T-cell (primary cell): ENCODE measurements at places on chromosomes 4 and X. TPM values are rescaled to one million over a fixed set of nuclear protein-coding genes. Genes with fewer than 3 reads are reported as not detected.

GRCh38 chrX:71103110-71103983 is 3.2 kb downstream of the CXorf65 start:
- peak overlapping the region; percentile 82 for H3K27ac ChIP-seq
- peak overlapping the region; percentile 30 for H3K4me3 ChIP-seq
- peak; percentile 51 for DNase-seq
- no peaks in the 10 kb centered on the region for H3K27me3 ChIP-seq

GRCh38 chr4:74146581-74147129 is 11.3 kb upstream of the MTHFD2L start:
- no peaks in the 10 kb centered on the region for H3K36me3 ChIP-seq
- H3K4me1 ChIP-seq: no peaks in the 10 kb centered on the region
- no peak for DNase-seq
- H3K4me3 ChIP-seq: no peak overlapping the region

GRCh38 chrX:25523574-25524540 is 508.1 kb upstream of the ARX start:
- no peaks in the 10 kb centered on the region for H3K27me3 ChIP-seq
- no peaks in the 10 kb centered on the region for H3K36me3 ChIP-seq
- H3K27ac ChIP-seq: no peak overlapping the region
- H3K4me3 ChIP-seq: no peak overlapping the region
- H3K4me1 ChIP-seq: no peaks in the 10 kb centered on the region

- H3K27ac ChIP-seq: no peak overlapping the region
- no peak overlapping the region for H3K4me3 ChIP-seq
- H3K4me1 ChIP-seq: no peaks in the 10 kb centered on the region
- no peaks in the 10 kb centered on the region for H3K27me3 ChIP-seq
Measured at GRCh38 chrX:63686878-63687714, 97.9 kb downstream of the ARHGEF9 start.

- no peak for DNase-seq
- no peaks in the 10 kb centered on the region for H3K27me3 ChIP-seq
- H3K36me3 ChIP-seq: no peaks in the 10 kb centered on the region
- peaks cover 6% of the 10 kb centered on the region for H3K4me1 ChIP-seq
- no peak overlapping the region for H3K4me3 ChIP-seq
Measured at GRCh38 chr4:13328591-13328990, 155.5 kb downstream of the RAB28 start.

GRCh38 chr4:53152467-53152866 is 213.4 kb downstream of the SCFD2 start:
- H3K4me3 ChIP-seq: no peak overlapping the region
- H3K36me3 ChIP-seq: peaks cover 3% of the 10 kb centered on the region
- no peaks in the 10 kb centered on the region for H3K27me3 ChIP-seq
- DNase-seq: no peak
- no peak overlapping the region for H3K27ac ChIP-seq

DNA sequence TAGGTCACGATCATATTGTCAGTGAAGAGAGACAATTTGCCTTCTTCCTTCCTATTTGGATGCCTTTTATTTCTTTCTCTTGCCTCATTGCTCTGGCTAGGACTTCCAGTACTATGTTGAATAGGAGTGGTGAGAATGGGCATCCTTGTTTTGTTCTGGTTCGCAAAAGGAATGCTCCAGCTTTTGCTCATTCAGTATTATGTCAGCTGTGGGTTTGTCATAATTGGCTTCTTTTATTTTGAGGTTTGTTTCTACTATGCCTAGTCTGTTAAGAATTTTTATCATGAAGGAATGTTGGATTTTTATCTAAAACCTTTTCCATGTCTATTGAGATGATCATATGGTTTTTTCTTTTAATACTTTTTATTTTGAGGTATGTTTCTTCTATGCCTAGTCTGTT is 152.3 kb upstream of the MAD2L1 start:
- no peaks in the 10 kb centered on the region for H3K4me1 ChIP-seq
- no peak overlapping the region for H3K27ac ChIP-seq
- DNase-seq: no peak
- H3K36me3 ChIP-seq: no peaks in the 10 kb centered on the region

DNA sequence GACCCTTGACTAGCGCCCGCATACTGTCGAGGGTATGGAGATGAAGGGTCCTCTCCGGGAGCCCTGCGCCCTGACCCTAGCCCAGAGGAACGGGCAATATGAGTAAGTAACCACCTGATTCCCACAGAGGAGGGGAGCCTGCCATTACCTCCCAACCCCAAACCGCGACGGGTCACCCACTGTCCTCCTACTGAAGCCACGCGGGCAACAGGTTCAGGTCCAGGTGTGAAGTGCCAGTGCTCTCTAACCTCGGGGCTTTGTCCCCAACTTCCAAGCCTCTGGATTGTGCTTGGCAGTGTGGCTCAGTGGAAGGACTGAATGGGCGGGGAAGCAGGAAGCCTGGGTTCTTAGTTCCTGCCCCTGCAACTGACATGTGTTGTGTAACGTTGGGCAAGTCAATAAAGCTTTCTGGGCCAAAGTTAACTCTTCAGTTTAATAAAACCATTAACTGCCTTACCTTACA is 694 bp downstream of the OCRL start:
- H3K27me3 ChIP-seq: no peaks in the 10 kb centered on the region
- H3K36me3 ChIP-seq: no peaks in the 10 kb centered on the region
- H3K27ac ChIP-seq: no peak overlapping the region
- H3K4me1 ChIP-seq: peaks cover 4% of the 10 kb centered on the region
- H3K4me3 ChIP-seq: peak overlapping the region; percentile 66

DNA sequence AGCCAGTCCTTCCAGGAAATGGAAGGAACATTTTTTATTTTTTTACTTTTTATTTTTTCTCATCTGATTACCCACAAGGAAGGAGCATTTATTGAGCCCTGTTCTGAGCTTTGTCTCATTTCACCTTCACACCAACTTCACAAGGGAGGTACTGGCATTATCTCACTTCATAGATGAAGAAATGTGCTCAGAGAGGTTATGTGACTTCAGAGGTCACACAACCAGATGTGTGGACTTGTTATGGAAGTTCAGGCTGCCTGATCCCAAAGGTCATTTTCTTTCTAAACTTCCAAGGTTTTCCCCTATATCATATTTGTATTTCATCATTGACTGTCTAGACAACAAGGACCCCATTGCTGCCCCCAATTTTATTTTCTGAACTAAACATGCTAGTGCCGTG is 160.3 kb downstream of the DCLK2 start:
- no peak for DNase-seq
- no peak overlapping the region for H3K27ac ChIP-seq
- no peaks in the 10 kb centered on the region for H3K36me3 ChIP-seq
- H3K4me3 ChIP-seq: no peak overlapping the region
- no peaks in the 10 kb centered on the region for H3K27me3 ChIP-seq

DNA sequence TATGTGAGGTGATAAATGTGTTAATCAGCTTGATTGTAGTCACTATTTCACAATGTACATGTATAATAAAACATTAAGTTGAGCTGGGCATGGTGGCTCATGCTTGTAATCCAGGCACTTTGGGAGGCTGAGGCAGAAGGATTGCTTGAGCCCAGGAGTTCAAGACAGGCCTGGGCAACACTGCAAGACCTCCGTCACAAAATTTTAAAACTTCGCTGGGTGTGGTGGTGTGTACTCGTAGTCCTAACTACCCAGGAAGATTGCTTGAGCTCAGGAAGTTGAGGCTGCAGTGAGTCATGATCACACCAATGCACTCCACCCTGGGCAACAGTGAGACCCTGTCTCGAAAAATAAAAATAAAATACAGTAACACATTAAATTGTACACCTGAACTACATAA is 20.1 kb downstream of the LYAR start:
- H3K4me3 ChIP-seq: peak overlapping the region; percentile 51
- peak overlapping the region; percentile 100 for H3K27ac ChIP-seq
- peaks cover 45% of the 10 kb centered on the region for H3K36me3 ChIP-seq
- no peaks in the 10 kb centered on the region for H3K27me3 ChIP-seq
- peaks cover 51% of the 10 kb centered on the region for H3K4me1 ChIP-seq

GRCh38 chr4:20423420-20423819 is 171.7 kb downstream of the SLIT2 start:
- no peaks in the 10 kb centered on the region for H3K4me1 ChIP-seq
- no peak for DNase-seq
- no peaks in the 10 kb centered on the region for H3K36me3 ChIP-seq
- no peaks in the 10 kb centered on the region for H3K27me3 ChIP-seq
- no peak overlapping the region for H3K27ac ChIP-seq
- H3K4me3 ChIP-seq: no peak overlapping the region

GRCh38 chrX:152405561-152405960 is 45.6 kb downstream of the GABRA3 start:
- DNase-seq: no peak
- H3K4me3 ChIP-seq: no peak overlapping the region
- no peaks in the 10 kb centered on the region for H3K36me3 ChIP-seq
- no peaks in the 10 kb centered on the region for H3K27me3 ChIP-seq
- no peak overlapping the region for H3K27ac ChIP-seq
- no peaks in the 10 kb centered on the region for H3K4me1 ChIP-seq

DNA sequence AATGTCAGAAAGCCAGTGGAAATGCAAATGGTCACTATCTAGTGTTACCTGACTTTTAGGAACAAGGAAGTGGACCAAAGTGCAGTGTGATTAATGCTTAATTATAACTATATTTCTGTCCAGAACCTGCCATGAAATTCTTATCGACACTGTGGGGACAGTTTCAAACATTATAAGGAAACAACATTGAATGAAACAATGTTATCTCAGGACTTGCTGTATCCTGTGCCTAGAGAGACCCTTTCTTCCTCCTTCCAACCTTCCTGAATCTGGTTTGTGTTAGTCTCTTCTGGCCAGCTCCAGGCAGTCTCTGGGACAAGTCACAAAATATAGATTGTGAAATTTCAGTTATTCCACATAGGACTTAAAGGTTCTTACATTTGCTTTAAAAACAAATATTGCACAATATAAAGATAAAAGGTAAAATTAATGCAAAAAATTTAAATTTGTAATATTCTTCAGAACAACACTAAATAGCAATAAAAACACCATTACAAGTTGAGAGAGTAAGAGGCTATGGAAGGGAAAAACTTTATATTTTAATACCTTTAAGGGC is 203.4 kb downstream of the ZNF674 start:
- no peak overlapping the region for H3K4me3 ChIP-seq
- no peaks in the 10 kb centered on the region for H3K36me3 ChIP-seq
- DNase-seq: no peak
- H3K27ac ChIP-seq: no peak overlapping the region
- no peaks in the 10 kb centered on the region for H3K27me3 ChIP-seq

- no peak overlapping the region for H3K4me3 ChIP-seq
- peaks cover 4% of the 10 kb centered on the region for H3K27me3 ChIP-seq
- no peaks in the 10 kb centered on the region for H3K4me1 ChIP-seq
Measured at GRCh38 chr4:182955411-182955810, 38.2 kb upstream of the DCTD start.

DNA sequence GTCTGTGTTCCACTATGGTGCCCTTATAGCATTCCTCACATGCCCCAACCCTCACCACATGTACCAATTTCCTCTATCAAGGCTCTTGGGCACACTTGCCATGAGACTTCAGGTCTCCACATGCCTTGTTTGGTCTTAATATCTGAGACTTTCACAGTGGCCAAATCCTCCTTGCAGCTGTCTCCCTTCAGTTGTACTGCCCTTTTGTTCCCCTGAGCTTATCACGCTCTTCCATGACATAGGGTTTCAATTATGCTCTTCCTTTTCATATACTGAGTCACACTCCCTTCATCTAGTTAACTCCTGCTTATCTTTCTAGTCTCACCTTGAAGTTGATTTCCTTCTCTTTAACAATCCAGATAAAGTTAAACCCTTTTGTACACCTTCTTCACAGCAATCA is 212.9 kb downstream of the PDHA2 start:
- H3K4me3 ChIP-seq: no peak overlapping the region
- no peak for DNase-seq
- no peaks in the 10 kb centered on the region for H3K4me1 ChIP-seq
- no peaks in the 10 kb centered on the region for H3K36me3 ChIP-seq

DNA sequence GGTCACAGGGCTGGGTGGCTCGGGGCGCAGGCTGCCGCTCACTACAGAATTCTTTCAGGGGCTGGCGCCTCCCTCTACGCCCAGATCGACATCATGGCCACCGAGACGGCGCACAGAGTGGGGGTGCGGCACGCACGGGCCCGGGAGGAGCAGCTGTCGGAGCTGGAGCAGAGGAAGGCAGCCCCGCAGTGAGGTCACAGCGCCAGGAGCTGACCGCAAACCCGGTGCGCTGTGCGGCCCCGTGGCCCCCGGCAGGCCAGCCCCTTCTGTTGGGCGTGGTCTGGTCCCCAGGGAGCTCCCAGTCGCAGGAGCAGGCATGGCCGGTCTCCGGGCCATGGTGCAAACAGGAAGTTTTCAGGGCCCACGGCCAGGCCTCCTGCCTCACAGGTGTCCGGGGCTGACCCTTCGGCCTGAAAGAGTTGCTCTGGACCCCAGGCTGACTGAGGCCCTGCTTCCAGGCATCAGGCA is 31.6 kb downstream of the LRPAP1 start:
- no peak for DNase-seq
- H3K4me3 ChIP-seq: no peak overlapping the region
- H3K4me1 ChIP-seq: no peaks in the 10 kb centered on the region
- H3K27me3 ChIP-seq: peaks cover 22% of the 10 kb centered on the region
- peaks cover 15% of the 10 kb centered on the region for H3K36me3 ChIP-seq

GRCh38 chrX:37314531-37314930 is 34.6 kb upstream of the PRRG1 start:
- H3K27ac ChIP-seq: no peak overlapping the region
- no peaks in the 10 kb centered on the region for H3K36me3 ChIP-seq
- H3K27me3 ChIP-seq: no peaks in the 10 kb centered on the region
- H3K4me1 ChIP-seq: no peaks in the 10 kb centered on the region
- DNase-seq: no peak

GRCh38 chr4:123163501-123163900 is 233.1 kb upstream of the SPRY1 start:
- no peak overlapping the region for H3K27ac ChIP-seq
- H3K36me3 ChIP-seq: no peaks in the 10 kb centered on the region
- peaks cover 2% of the 10 kb centered on the region for H3K4me1 ChIP-seq

- no peaks in the 10 kb centered on the region for H3K36me3 ChIP-seq
- H3K27me3 ChIP-seq: no peaks in the 10 kb centered on the region
- no peak overlapping the region for H3K27ac ChIP-seq
- no peak overlapping the region for H3K4me3 ChIP-seq
Measured at GRCh38 chr4:100494166-100494565, 23.7 kb downstream of the EMCN start.

DNA sequence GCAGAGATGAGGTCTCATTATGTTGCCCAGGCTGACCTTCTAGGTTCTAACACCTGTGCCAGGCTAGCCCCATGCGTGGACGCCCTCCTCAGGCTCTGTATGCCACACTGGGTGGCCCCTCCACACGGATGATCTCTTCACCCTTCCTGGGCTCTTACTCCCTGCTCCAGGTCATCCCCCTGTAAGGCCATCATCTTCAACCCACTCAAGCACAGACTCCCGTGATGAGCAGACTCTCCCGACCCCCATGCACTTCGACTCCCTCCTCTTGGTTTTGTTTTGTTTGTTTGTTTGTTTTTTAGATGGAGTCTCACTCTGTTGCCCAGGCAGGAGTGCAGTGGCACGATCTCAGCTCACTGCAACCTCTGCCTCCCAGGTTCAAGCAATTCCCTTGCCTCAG is 70.9 kb downstream of the HPRT1 start:
- no peaks in the 10 kb centered on the region for H3K27me3 ChIP-seq
- H3K4me3 ChIP-seq: no peak overlapping the region
- no peak for DNase-seq

Gene SERPINA7
- 0.16 TPM for total RNA-seq

Gene KLF3
- 127 TPM for total RNA-seq

Gene ADAMTS3
- not detected for total RNA-seq

Gene DOK7
- total RNA-seq: 0.22 TPM

Gene PRR32
- total RNA-seq: not detected

Gene KDR
- total RNA-seq: 0.28 TPM

Gene GAGE12E
- not detected for total RNA-seq

Gene SLC9B1
- 2.9 TPM for total RNA-seq

Gene ADGRL3
- not detected for total RNA-seq

Gene PCSK1N
- total RNA-seq: 11.4 TPM

Gene JAKMIP1
- 3.5 TPM for total RNA-seq

Gene MAGEC2
- total RNA-seq: not detected

Gene STPG2
- total RNA-seq: 0.35 TPM

Gene RIBC1
- total RNA-seq: 2.1 TPM

Gene TMPRSS11B
- total RNA-seq: not detected

Gene DAPP1
- total RNA-seq: 18.7 TPM

Gene DUSP21
- total RNA-seq: not detected

Gene TRAM1L1
- not detected for total RNA-seq
